ENCODE measurements at places on chromosomes 4 and X.

- DNase-seq = no peak
These were observed 515.1 kb upstream of the ZFP42 start for GRCh38 chr4:187480146-187481145.

- no peak for DNase-seq
These were observed 27.6 kb downstream of the CLCN5 start for GRCh38 chrX:49949961-49950360.

GRCh38 chr4:41882625-41883347 lies 52.4 kb upstream of the TMEM33 start:
- peak; percentile 37 for DNase-seq

DNA sequence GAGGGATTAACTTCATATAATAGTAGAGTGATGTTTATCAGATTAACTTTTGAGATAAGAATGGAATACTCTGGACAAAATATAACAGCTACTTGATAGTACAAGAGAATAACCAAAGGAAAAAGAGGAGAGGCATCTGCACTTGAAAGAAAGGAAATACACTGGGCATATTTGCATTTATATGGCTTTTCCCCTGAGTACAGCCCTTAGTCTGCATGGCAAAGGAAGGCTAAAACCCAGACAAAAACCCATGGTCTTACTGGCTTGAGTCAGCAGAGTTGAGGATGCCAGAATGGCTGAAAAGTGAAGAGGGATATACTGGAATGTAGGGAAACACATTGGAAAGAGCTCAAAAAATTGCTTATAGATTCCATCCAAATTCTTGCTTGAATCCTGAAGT lies 101.6 kb downstream of the COL4A5 start:
- no peak for DNase-seq

GRCh38 chrX:148815218-148815961 lies 315.0 kb downstream of the AFF2 start:
- no peak for DNase-seq

DNA sequence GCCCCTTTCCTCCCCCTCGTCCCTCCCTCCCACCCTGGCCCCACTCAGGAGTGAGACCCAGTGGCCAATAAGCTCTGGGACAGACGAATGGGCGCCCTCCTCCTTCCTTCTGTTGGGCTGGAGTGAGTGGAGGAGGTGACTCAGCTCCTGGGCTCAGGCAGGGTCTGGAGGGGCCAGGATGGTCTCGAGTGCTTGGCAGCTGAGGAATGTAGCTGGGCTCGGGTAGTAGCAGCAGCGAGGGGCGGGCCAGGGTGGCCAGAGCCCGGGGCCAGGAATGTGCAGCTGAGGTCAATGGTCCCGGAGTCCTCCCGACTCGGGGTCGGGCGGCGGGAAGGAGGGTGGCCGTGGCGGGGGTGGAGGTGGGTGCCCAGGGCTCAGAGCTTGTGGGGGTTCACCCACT lies 15.0 kb downstream of the G6PD start:
- no peak for DNase-seq

DNA sequence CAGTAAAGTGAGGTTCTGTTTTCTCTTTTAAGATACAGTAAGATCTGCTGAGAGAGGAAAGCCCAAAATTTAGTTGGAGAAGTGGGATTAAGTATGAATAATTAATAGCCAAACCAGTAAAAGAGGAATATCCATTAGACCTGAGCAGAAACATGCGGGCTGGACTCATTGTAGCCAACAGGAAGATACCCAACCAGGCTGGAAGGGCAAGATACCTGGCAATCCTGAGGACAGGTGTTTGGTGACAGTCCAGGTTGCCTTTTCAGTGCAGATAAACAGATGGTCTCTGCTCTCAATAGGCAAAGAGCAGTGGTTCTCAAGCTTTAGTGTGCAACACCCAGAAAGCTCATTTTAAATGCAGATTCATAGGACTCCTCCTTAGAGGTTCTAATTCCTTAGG lies 980.8 kb upstream of the GRID2 start:
- DNase-seq = no peak

DNA sequence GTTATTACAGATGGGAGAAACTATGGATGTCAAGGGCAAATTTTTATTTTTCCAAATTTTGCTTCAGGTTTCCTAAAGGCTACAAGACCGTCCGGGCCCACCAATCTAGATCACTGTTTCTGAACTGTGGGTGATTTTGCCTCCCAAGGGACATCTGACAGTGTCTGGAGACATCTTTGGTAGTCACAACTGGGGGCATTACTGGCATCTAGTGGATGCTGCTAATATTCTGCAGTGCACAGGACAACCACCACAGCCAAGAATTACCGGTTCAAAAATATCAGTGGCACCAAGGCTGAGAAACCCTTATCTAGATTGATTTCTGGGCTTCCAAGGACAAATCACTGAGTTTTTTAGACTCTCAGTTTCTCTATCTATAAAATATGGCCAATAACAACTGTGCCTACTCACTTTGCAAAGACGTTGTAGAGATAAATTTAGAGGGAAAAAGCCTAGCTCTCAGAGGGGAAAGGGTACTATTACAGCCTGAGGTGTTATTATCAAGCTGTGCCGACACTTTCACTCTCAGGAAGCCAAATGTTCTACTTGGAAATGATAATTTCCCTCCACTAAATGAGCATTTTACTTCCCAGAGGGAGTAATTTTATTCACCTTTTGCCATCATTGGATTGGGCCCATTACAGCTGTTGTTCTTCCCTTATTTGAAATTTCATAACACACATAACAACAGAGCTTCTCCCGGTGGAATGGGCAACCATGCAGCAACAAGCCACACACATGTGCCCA lies 442.1 kb downstream of the CENPC start:
- DNase-seq = no peak

GRCh38 chrX:142266417-142266816 lies 61.3 kb upstream of the MAGEC2 start:
- no peak for DNase-seq

DNA sequence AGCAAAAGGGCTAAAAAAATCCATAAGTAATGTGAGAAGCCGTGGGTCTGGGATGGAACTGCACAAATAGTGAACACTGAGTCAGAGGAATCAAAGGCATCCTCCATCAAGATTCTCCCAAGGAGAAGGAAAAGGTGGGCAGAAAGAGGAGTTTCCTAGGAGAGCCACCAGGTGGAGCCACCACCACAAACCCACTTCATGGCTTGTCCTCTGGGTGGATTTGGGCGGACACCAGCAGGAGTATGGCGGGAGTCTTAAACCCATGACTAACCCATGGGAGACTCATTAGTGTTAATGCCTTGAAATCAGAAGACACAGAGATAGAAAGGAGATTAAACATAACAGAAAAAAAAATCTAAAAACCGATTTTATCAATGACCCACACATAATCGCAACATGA lies 147.7 kb downstream of the SH3KBP1 start:
- DNase-seq = no peak

- DNase-seq = peak; percentile 26
These were observed 4.6 kb upstream of the SOWAHD start for GRCh38 chrX:119753639-119754257.

DNA sequence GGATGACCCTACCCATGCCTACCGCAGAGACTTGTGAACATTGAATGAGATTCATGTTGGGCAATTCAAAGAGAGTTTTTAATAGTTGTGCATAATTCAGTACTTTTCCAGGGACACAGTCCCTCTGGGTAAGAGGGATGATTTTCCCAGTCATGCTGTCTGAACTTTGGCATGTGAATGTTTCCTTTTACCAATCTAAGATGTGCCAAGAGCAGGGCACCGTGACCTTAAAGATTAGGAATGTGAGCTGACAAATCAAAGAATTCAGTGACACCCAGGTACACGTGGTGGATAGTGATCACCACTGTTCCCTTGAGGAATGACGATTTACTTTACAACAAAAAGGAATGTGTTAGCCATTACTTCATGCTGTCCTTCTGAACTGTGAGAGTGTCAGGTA lies 515.6 kb downstream of the PPARGC1A start:
- DNase-seq = no peak

- no peak for DNase-seq
These were observed 4.7 kb upstream of the ARX start for GRCh38 chrX:25020391-25020904.

DNA sequence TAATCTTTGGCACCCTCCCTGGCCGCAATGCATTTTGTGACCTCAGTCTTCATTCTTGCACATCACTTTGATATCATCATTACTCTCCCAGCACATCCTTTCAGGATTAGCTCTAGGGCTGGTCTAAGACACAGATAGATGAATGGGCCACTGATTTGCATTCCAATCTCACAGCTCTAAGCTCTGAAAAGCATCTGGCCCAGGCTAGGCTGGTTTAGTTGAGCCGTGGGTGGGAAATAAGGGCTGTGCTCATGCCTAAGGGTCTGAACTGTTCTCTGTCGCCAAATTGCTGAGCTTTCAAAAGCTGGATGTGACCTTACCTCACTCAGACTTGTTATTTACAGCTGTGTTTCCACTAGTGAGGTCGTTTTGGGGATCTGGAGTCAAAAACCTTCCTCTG lies 30.0 kb upstream of the SLC9A7 start:
- no peak for DNase-seq

DNA sequence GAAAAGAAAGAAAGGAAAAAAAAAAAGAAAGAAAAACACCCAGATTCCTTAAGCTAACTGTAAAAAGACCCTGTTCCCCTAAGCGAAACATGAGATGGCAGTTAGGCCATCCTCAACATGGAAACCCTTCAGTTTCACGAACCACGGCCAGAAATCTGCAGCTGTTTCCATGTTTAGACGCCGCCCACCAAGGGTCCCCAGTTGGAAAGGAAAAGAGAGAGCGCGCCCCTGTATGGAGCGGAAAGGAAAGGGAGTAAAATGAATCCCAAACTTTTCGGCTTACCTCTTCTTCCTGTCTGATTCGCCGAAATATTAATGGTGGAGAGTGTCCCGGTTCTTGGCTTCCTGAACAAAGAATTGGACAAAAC lies 38.3 kb downstream of the MGARP start:
- DNase-seq = no peak

- DNase-seq = no peak
These were observed 2.2 kb downstream of the FAT4 start for GRCh38 chr4:125316791-125317524.

DNA sequence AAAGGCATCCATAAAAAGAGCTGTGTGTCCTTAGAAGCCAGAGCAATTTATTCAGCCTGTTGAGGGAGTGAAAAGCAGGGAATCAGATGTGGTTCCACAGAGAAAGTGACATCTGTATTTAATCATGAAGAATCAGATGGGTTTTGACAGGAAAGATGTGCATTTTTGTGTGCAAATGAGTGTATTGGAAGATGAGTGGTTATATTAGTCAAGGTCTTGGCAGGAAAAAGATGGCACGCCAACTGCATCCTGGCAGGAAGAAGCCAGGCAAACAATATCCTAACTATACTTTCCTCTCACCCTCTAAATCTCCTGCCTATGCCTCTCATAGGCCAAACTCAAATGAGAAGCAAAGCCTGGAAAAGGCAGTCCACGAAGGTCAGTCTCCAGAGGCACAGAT lies 59.1 kb downstream of the SCFD2 start:
- DNase-seq = no peak

GRCh38 chr4:170476351-170476750 lies 386.6 kb upstream of the AADAT start:
- no peak for DNase-seq

GRCh38 chr4:37389967-37390580 lies 145.5 kb downstream of the NWD2 start:
- DNase-seq = no peak

DNA sequence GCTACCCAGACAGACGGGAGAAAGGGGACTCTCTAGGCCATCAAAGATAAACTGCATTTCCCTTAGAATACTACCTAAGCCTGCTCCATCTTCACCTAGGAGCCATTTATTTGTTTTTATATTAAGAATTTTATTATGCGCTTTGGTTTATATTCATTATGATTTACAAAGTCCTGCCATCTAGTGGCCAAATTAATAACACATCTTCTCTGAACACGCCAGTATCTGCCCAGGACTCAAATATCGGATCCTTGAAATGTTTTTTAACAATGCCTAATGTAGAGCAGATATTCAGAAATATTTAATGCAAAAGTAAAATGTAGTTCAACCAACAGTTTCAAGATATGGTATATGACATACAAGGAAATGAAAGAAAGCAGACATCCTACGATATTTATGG lies 20.8 kb upstream of the PRPS2 start:
- DNase-seq = no peak

- DNase-seq = no peak
These were observed 3.4 kb downstream of the HEPH start for GRCh38 chrX:66167431-66167830.

DNA sequence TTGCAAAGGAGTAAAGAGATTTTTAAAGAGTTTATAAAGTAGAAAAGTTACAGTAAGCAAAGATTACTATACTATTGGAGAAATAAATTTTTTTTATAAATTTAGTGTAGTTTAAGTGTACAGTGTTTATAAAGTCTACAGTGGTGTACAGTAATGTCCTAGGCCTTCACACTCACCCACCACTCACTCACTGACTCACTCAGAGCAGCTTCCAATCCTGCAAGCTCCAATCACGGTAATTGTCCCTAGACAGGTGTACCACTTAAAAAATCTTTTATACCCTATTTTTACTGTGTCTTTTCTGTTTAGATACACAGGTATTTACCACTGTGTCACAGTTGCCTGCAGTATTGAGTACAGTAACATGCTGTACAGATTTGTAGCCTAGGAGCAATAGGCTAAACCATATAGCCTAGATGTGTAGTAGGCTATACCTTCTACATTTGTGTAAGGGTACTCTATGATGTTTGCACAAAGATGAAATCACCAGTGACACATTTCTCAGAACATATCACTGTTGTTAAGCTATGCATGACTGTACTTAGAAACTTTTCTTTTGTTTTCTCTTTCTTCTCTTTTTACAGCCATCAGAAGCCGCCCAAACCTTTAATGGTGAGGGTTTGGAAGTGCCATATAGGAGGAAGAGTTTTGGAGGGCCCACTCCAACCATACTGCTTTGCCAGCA lies 11.8 kb upstream of the SH3RF1 start:
- no peak for DNase-seq

DNA sequence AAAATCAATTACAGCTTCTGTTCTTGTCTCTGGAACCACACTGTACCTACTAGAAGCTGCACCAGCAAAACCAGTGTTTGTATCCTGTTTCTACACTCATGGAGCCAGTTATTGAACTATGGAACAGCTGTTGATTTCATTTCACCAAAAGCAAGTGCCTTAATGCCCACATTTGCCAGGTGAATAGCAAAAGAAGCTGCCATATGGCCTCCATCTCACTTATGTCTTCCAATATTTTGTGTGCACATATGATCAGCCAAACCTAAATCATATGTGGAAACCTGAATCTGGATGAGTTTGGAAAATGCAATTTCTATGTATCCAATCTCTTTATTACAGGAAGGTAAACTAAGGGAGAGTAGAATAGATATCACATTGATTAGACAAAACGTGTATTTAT lies 415.8 kb upstream of the GRID2 start:
- no peak for DNase-seq

- no peak for DNase-seq
These were observed 674.3 kb upstream of the INTU start for GRCh38 chr4:126958482-126958881.

DNA sequence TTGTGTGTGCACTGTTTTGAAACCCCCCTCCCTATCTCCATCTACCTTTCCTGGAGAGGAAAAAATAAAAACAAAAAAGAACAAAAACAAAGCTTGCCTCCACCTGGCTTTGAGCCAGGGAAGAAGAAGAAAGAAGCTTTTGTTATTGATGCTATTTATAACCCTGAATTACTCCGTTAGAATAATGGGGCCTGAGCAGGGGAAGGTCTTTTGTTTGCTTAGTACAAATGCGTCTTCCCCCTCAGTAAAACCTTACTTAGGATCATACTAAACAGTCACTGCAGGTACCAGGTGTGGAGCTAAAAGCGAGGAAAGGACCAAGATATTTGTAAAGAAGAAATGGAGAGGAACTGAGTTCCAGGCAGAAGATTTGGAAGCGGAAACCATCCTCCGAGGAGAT lies 352.1 kb downstream of the KCNIP4 start:
- DNase-seq = no peak
